ENCODE measurements at places on chromosomes 5 and 9. TPM values are rescaled to one million over a fixed set of nuclear protein-coding genes. Genes with fewer than 3 reads are reported as not detected.

IFNA21 gene
- not detected for total RNA-seq

TMC1 gene
- total RNA-seq: not detected

PCDHAC2 gene
- not detected for total RNA-seq

PCDHB12 gene
- 19.7 TPM for total RNA-seq

GFPT2 gene
- total RNA-seq: 25.2 TPM

AP3S1 gene
- total RNA-seq: 140 TPM

PCDHA3 gene
- not detected for total RNA-seq

SPARC gene
- 935 TPM for total RNA-seq

HAPLN1 gene
- total RNA-seq: 2.0 TPM

CMBL gene
- 0.75 TPM for total RNA-seq

FOXD4L4 gene
- not detected for total RNA-seq

DRD1 gene
- 0.11 TPM for total RNA-seq

CCNO gene
- 43.2 TPM for total RNA-seq

ADGRD2 gene
- total RNA-seq: not detected

PCDHGB2 gene
- 12.2 TPM for total RNA-seq

SEC61B gene
- total RNA-seq: 88.7 TPM

APBA1 gene
- 8.7 TPM for total RNA-seq

SLC45A2 gene
- total RNA-seq: not detected

IFNA13 gene
- total RNA-seq: not detected

LRRC19 gene
- total RNA-seq: not detected

TMEM232 gene
- not detected for total RNA-seq

GABRA6 gene
- not detected for total RNA-seq

BRINP1 gene
- not detected for total RNA-seq

MARCOL gene
- not detected for total RNA-seq

KIAA0825 gene
- 2.4 TPM for total RNA-seq

SPINK1 gene
- not detected for total RNA-seq

LCN1 gene
- not detected for total RNA-seq

PDZD2 gene
- total RNA-seq: 8.1 TPM

NAIF1 gene
- total RNA-seq: 48.2 TPM

CCL27 gene
- total RNA-seq: 9.3 TPM

MGAT4B gene
- 207 TPM for total RNA-seq

ANKRD34B gene
- not detected for total RNA-seq

GCNT4 gene
- total RNA-seq: 0.43 TPM

GABRB2 gene
- total RNA-seq: 0.21 TPM

BSPRY gene
- total RNA-seq: not detected

TMEM252 gene
- not detected for total RNA-seq

OR4F3 gene
- not detected for total RNA-seq

TCERG1 gene
- 39.8 TPM for total RNA-seq

SAPCD2 gene
- total RNA-seq: 8.7 TPM

UBLCP1 gene
- total RNA-seq: 11.0 TPM

C9orf153 gene
- not detected for total RNA-seq

GFI1B gene
- total RNA-seq: not detected

AOPEP gene
- total RNA-seq: 333 TPM

TYRP1 gene
- not detected for total RNA-seq

RFESD gene
- not detected for total RNA-seq

MARCHF11 gene
- not detected for total RNA-seq

GMCL2 gene
- not detected for total RNA-seq

FBN2 gene
- 0.11 TPM for total RNA-seq

NUTM2G gene
- total RNA-seq: not detected

TSSK1B gene
- total RNA-seq: not detected

ALDH1A1 gene
- total RNA-seq: 43.9 TPM

SPATA31E1 gene
- not detected for total RNA-seq

CKMT2 gene
- 0.43 TPM for total RNA-seq
